IPS-NIHi11 (cell line): ENCODE measurements at places on chromosomes 7 and 10.

DNA sequence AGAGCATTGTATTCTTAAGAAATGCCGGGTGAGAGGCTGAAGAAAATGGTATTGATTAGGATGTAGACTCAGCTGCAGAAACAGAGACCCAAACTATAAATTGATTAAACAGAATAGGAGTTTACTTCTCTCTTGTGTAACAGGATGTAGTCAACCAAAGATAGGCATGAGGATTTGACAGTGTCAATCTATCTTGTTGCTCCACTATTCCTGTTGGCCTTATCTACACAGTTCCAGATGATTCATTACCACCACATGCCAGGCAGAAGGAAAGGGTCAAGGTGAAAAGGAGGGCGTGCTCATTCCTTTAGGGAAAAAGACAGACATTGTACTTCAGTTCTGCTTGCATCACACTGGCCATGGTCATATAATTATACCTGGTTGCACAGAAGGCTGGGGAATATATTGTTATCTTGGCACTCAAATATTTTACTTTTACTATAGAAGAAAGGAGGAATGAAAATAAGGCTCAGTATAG lies 11.9 kb upstream of the DMTF1 start:
- no peak for DNase-seq

- no peak for DNase-seq
Observed at GRCh38 chr10:60350400-60350799, 39.3 kb downstream of the ANK3 start.

GRCh38 chr7:148031019-148031418 lies 559.5 kb upstream of the C7orf33 start:
- peak; percentile 17 for DNase-seq

- DNase-seq: peak; percentile 66
Observed at GRCh38 chr10:28241741-28242399, 61.0 kb downstream of the MPP7 start.

DNA sequence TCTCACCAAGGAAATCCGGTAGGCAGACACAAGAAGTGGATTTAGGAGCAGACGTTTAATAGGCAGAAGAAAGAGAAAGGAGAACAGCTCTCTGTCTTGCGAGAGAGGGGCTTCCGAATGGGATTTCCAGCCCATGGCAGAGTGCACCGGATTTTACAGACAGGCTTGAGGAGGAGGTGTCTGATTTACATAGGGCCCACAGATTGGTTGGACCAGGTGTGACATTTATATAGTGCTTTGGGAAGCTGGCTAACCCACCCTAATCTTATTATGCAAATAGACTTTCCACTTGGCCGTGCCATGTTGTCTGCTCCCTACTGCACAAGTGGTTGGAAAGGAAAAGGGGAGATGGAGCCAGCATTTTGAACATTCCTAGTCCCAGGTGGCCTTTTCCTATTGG lies 57.8 kb downstream of the ANKMY2 start:
- DNase-seq: peak; percentile 11
